ENCODE measurements at places on chromosomes 5 and 9. TPM values are rescaled to one million over a fixed set of nuclear protein-coding genes. Genes with fewer than 3 reads are reported as not detected.

The FUBP3 gene
- total RNA-seq: 37.6 TPM

The SAXO1 gene
- total RNA-seq: 0.18 TPM

The RASEF gene
- 0.41 TPM for total RNA-seq

The C5 gene
- 13.8 TPM for total RNA-seq

The NDST1 gene
- total RNA-seq: 39.3 TPM

The POC5 gene
- 14.7 TPM for total RNA-seq

The AJM1 gene
- total RNA-seq: 1.1 TPM

The OBP2B gene
- not detected for total RNA-seq

The C8G gene
- not detected for total RNA-seq

The CCIN gene
- 2.6 TPM for total RNA-seq

The ARSI gene
- 2.1 TPM for total RNA-seq

The EIF4EBP3 gene
- total RNA-seq: 0.74 TPM

The PTRH1 gene
- 17.2 TPM for total RNA-seq

The WHRN gene
- 2.1 TPM for total RNA-seq

The NMUR2 gene
- not detected for total RNA-seq

The ACER2 gene
- 2.4 TPM for total RNA-seq

The EGFL7 gene
- 5.6 TPM for total RNA-seq

The PCDHA5 gene
- 0.08 TPM for total RNA-seq

The STK32A gene
- 2.3 TPM for total RNA-seq

The GOLGA1 gene
- total RNA-seq: 53.1 TPM

The IL7R gene
- 0.90 TPM for total RNA-seq

The SMIM23 gene
- total RNA-seq: not detected

The QRFP gene
- total RNA-seq: not detected

The CCDC192 gene
- total RNA-seq: not detected

The MLANA gene
- total RNA-seq: not detected

The CRHBP gene
- total RNA-seq: not detected
